ENCODE measurements at places on chromosomes 7 and 10. TPM values are rescaled to one million over a fixed set of nuclear protein-coding genes. Genes with fewer than 3 reads are reported as not detected.

DNA sequence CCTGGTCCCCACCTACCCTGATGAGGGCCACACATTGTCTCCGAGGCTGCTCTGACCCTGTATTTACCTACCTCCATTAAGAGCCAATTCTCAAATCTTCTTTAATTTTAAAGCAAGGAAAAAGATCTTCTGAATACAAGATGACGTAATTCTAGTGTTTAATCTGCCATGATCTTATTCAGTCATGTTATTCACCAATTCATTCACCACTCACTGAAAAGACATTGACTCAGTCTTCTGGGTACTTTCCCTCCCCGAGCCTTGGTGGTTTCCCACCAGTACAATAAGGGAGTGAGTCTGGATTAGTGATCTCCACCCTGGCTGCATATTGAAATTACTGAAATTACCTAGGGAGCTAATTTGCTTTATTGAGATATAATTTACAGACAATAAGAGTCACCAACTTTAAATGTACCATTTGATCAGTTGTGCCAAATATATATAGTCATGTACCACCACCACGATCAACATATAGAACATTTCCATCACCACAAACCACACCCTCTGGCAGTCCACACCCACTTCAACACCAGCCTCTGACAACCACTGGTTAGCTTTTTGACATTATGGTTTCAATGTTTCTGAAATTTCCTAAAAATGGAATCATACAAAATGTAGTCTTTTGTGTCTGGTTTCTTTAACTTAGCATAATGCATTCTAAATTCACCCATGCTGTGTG, 117.5 kb upstream of the UNC5B start:
- DNase-seq = no peak

DNA sequence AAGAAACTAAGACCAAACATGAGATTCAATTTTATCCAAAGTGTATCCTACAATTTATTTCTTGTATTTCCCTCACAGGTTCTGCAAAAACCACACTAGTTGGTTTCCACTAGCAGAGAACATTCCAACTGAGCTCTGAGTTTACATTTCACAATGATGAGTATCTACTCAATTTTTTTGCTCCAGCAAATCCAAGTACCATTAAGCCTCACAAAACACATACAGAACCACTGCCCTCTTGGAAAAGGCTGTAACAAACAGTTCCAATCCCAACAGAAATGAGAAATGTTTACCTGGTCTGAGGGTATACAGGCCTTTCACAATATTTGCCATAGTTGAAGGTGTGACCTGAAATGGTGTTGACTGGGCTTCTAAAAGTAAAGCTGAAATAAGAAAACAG, 59.9 kb downstream of the CACUL1 start:
- DNase-seq = no peak

- no peak for DNase-seq
Observed at GRCh38 chr10:123154711-123155505, 706 bp downstream of the BUB3 start.

GRCh38 chr7:135102372-135102771, 45.5 kb upstream of the TMEM140 start:
- DNase-seq = no peak

DNA sequence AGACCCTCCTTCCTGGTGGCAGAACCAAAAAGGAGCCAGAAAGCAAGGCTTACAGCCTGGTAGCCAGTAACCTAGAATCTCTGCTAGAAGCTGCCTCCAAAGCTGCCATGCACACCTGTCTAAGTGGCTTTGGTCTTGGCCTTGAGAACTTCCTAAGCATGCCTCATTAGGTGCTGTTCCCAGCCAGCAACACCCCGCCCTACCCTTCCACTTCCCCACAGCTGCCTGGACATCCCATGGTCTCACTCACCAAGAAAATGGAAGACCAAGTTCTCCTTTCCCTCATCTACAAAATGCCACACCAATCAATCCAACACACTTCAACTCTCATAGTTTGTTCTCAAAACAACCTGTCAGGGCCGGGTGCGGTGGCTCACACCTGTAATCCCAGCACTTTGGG, 4.2 kb downstream of the PSAP start:
- no peak for DNase-seq

DNA sequence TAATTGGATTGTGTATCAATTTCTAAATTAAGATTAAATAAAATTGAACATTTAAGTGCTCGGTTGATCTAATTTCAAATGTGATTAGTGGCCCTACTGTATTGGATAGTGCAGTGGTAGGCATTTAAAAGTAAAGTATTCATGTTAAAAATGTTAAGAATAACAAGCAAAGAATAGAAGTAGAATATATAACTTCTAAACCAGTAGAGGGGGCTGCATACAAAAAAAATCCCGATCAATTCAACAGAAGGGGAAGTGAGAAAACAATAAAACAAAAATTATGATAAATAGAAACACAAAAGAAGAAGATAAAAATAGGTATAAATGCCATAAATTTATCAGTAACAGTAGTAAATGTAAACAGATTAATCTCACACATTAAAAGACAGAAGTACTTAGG, 24.9 kb upstream of the WDFY4 start:
- DNase-seq = no peak

CALHM3 gene
- not detected for total RNA-seq

MEOX2 gene
- total RNA-seq = 4.9 TPM

GHRHR gene
- total RNA-seq = not detected

Measured in lower leg skin (tissue), 4 donors.